ENCODE measurements at places on chromosomes 2 and 18.

DNA sequence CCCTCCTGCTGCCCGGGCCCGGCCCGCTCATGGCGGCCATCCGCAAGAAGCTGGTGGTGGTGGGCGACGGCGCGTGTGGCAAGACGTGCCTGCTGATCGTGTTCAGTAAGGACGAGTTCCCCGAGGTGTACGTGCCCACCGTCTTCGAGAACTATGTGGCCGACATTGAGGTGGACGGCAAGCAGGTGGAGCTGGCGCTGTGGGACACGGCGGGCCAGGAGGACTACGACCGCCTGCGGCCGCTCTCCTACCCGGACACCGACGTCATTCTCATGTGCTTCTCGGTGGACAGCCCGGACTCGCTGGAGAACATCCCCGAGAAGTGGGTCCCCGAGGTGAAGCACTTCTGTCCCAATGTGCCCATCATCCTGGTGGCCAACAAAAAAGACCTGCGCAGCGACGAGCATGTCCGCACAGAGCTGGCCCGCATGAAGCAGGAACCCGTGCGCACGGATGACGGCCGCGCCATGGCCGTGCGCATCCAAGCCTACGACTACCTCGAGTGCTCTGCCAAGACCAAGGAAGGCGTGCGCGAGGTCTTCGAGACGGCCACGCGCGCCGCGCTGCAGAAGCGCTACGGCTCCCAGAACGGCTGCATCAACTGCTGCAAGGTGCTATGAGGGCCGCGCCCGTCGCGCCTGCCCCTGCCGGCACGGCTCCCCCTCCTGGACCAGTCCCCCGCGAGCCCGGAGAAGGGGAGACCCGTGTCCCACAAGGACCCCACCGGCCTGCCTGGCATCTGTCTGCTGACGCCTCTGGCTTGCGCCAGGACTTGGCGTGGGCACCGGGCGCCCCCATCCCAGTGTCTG is 767 bp downstream of the RHOB start:
- DNase-seq = peak; percentile 40

- no peak for DNase-seq
These were observed 109.8 kb upstream of the SIX2 start for GRCh38 chr2:45119038-45119437.

DNA sequence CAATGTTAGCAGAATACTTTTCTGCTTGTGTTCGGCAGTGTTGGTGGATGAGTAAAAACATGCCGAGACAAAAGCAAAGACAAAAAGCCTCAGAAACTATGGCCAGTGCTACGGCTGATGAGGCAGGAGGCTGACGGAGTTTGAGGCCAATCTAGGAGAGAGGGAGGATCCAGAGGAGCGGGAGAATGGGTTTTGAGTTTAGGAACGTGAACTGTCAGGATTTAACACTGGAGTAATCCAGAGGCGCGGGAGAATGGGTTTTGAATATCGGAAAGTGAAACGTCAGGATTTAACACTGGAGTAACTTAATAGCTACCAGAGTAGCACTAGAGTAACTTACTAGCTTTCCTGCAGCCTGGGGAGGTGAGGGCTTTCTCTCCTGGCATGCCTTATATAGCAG is 37.4 kb downstream of the LYPD6B start:
- no peak for DNase-seq

- no peak for DNase-seq
These were observed 71.1 kb upstream of the DSC1 start for GRCh38 chr18:31233621-31234275.

GRCh38 chr18:57437766-57438671 is 2.8 kb downstream of the ONECUT2 start:
- DNase-seq = no peak

DNA sequence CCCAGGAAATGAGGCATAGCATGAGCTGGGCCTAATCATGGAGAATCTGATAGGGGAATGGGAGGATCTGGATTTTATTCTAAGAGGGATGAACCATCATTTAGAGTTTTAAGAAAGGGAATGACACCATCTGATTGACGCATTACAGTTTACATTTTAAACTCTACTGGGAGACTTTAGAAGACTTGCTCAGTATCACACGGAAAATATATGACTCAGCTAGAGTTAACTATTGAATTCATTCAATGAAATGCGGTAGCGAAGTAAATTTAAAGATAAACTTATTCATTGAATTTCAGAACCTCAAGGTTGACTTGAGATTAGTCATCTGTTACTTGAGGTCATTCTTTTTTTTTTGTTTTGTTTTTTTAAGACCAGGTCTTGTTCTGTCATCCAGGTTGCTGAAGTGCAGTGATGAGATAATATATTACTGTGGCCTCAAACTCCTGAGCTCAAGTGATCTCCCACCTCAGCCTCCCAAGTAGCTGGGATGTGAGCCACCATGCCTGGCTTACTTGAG is 25.0 kb downstream of the MC4R start:
- DNase-seq = no peak

GRCh38 chr2:64913357-64913869 is 75.8 kb upstream of the SLC1A4 start:
- no peak for DNase-seq

GRCh38 chr2:176496761-176497160 is 227.5 kb downstream of the MTX2 start:
- no peak for DNase-seq

- no peak for DNase-seq
These were observed 333.1 kb upstream of the VWC2L start for GRCh38 chr2:214077727-214078126.

- no peak for DNase-seq
These were observed 9.2 kb downstream of the PTMA start for GRCh38 chr2:231717281-231718171.

GRCh38 chr18:58495207-58495606 is 133.7 kb downstream of the ALPK2 start:
- no peak for DNase-seq

- DNase-seq = no peak
These were observed 550.8 kb upstream of the CHAC2 start for GRCh38 chr2:53216805-53217204.

GRCh38 chr2:151658081-151658480 is 76.2 kb downstream of the NEB start:
- no peak for DNase-seq

GRCh38 chr2:182047544-182047943 is 61.9 kb downstream of the PPP1R1C start:
- DNase-seq = no peak

DNA sequence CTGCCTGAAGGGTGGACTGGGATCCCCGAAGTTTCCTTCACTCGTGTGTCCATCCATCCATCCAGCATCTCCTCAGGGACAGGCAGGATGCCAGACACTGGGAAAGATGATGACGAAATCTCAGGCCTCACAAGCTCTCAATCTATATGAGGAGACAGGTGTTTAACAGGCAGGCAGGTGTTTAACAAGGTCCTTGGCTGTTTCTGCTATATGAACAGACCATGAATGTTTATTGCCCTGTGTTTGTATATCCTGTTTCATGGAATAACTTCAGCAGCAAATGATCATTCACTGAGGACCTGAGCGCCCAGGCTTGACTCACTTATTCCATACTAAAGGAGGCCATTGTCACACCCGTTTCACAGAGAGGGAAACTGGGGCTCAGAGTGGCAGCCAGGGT is 685.8 kb upstream of the HS6ST1 start:
- no peak for DNase-seq

GRCh38 chr2:103361712-103362111 is 599.9 kb downstream of the TMEM182 start:
- no peak for DNase-seq

DNA sequence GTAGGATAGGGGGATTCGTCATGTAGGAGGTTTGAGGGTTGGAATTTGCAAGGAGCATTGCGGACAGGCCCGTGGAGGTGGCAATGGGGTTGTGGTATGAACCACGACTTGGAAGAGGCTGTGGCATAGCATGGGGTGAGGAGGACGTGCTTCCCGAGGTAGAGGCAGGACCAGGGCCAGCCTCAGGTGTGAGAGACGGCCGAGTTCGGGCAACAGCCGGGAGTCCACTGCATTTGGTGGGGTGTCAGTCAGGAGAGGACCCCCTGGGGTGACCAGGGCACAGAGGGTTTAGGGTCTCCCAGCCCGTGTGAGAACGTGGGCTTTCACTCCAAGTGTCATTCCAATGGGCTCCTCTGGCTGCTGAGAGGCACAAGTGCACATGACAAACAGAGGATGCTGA is 339.0 kb downstream of the EIPR1 start:
- DNase-seq = peak; percentile 1

GRCh38 chr2:88933091-88933490 is 241.6 kb downstream of the RPIA start:
- no peak for DNase-seq

- DNase-seq = no peak
These were observed 209.2 kb upstream of the LRATD1 start for GRCh38 chr2:14423145-14423906.

GRCh38 chr2:206859330-206859739 is 80.0 kb upstream of the CPO start:
- no peak for DNase-seq

GRCh38 chr18:9750606-9751304 is 42.7 kb downstream of the RAB31 start:
- no peak for DNase-seq

- no peak for DNase-seq
These were observed 101.5 kb downstream of the AFF3 start for GRCh38 chr2:100040906-100041305.

DNA sequence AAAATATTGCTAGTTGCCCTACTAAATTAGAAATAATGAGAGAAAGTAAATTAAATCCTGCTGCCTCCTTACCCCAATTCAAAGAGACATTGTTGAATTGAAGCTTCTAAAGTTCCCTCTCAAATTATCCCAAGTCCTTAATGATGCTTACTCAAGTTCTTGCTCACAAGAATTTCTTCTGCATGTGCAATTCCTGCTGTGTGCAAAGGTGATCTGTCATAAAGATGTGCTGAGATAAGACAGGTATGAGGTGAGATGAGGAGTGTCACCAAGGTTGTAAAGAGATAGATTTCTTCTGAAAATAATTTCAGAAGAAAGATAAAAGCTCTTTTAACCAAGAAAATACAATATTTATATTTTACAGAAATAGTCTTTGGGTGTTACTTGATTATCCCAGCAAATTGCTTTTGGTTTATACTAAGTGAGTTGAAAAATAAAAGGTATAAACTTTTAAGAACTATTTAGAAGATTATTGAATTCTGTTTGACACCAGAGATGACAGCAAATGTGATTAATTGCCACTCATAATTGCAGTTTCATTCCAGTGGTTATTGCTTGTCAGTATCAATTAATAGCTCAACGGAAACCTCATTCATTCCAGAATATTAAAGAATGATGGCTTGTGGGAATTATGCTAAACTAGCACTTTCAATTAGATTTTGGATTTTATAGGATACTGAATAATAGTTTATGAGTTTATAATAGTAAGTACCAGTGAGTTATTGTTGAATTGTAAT is 674.3 kb downstream of the STK39 start:
- DNase-seq = no peak

DNA sequence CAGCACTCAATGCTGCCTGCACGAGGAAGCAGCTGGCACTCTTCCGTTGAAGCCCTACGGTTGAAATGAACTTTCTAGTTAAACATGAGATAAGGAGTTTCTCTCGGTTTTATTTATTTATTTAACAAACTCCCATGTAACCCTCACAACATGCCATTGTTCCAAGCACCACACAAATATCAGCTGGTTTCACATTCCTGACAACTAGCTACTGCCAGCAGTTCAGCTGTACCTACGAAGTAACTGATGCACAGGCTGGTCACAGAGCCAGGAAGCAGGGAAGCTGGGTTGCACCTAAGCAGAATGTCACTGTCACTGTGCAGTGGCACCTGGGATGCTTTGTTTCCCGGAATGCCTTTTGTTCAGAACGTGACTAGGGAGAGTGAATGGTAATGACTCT is 18.1 kb downstream of the TIMM21 start:
- no peak for DNase-seq

- DNase-seq = peak; percentile 26
These were observed 78.8 kb upstream of the GAREM1 start for GRCh38 chr18:32549248-32550110.

GRCh38 chr2:228628682-228629081 is 447.2 kb upstream of the SPHKAP start:
- no peak for DNase-seq

DNA sequence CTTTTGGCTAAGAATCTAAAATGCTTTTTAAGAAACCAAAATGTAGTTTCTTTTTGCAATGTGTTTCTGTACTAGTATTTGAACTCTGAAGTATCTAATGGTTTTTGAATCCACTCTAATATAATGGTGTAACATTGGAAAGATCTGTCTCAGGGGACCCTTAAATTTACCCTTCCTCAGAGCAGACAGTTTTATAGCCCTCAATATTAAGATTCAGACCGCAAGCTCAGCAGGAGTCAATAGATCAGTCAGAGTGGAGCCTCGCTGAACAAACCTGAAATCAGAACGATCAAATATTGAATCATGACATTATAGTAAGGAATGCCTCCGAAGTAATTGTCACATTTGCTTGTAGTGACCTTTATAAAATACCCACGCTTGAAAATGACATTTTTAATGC is 18.3 kb downstream of the SGPP2 start:
- DNase-seq = no peak

DNA sequence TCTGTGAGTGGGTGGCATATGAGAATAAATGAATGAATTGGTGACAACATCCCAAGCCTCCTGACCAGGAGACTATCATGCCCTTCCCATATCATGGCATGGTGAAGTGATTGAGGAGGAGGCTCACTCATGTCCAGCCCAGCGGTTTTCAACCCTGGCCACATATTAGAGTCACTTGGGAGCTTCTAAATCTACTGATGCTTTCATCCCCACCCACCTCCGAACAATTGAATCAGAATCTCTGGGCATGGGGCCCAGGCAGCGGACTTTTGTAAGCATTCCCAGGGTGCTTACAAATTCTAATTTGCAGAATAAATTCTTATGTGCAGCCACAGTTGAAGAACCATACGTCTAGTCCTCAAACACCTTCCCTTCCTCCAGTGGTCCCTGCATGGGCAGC is 81.7 kb upstream of the SEC11C start:
- no peak for DNase-seq

- no peak for DNase-seq
These were observed 141.1 kb downstream of the NCOA1 start for GRCh38 chr2:24632172-24632571.

GRCh38 chr2:33111002-33111446 is 164.3 kb downstream of the LTBP1 start:
- no peak for DNase-seq

DNA sequence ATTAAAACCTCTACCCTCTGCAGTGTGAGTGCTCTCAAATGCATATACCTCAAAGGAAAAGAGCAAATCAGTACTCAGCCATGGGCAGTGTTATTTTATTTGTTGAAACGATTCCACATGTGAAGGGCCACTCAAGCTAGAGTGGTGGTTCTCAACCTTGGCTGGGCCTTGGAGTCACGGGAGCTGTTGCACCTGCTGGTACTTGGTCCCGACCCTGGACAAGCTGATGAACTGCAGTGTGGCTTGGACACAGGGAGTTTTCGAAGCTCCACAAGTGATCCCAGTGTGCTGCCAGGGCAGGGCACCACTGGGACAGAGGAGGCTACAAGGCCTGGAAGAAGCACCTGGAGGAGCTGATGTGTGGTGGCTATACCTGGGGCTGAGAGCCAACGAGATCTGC is 19.7 kb downstream of the GNLY start:
- DNase-seq = no peak

DNA sequence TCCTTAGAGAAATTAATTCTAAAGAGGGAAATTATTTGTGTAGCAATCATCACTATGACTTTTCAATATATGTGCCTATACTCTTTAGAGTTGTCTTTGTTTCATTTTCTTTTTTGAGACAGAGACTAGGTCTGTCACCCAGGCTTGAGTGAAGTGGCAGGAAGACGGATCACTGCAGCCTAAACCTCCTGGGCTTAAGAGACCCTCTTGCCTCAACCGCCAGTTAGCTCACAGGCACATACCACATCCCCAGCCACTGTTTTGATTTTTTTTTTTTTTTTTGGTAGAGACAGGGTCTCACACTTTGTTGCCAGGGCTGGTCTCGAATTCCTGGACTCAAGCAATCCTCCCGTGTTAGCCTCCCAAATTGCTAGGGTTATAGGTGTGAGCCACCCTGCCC is 12.4 kb downstream of the YWHAQ start:
- no peak for DNase-seq

All from mucosa of gallbladder (tissue), 1 donor.